ENCODE measurements at places on chromosomes 16 and 17.

DNA sequence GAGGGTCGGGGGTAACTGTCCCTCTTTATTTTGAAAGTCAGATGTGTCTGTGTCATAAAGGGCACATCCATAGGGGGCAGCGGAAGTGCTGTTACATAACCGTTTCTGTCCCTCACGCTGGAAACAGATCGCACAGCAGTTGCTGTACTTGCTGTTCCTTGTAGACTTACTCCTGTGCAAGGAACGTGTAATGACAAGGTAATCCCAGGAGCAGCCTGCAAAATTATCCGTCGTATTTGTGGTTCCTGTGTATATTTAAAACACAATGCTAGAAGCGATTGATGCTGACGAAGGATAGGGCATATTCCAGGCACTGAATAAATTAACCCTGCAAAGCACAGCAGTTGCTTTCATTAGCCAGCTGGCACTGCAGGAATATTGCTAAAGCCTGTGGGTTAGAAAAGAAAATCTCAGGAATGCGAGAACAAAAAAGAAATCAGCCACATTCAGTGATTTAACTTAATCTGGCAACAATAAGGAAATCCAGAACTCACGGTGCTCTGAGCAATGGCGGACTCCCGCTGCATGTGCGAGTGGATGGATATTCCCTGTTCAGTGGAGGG lies 76.2 kb downstream of the SPECC1 start:
- DNase-seq: no peak

GRCh38 chr16:9378876-9379275 lies 287.4 kb downstream of the HAPSTR1 start:
- DNase-seq: no peak

GRCh38 chr17:50785946-50786570 lies 18.7 kb upstream of the ANKRD40CL start:
- DNase-seq: no peak

GRCh38 chr16:83711069-83711468 lies 96.7 kb upstream of the HSBP1 start:
- DNase-seq: no peak

- no peak for DNase-seq
Observed at GRCh38 chr16:14378689-14379467, 251.2 kb downstream of the PARN start.

DNA sequence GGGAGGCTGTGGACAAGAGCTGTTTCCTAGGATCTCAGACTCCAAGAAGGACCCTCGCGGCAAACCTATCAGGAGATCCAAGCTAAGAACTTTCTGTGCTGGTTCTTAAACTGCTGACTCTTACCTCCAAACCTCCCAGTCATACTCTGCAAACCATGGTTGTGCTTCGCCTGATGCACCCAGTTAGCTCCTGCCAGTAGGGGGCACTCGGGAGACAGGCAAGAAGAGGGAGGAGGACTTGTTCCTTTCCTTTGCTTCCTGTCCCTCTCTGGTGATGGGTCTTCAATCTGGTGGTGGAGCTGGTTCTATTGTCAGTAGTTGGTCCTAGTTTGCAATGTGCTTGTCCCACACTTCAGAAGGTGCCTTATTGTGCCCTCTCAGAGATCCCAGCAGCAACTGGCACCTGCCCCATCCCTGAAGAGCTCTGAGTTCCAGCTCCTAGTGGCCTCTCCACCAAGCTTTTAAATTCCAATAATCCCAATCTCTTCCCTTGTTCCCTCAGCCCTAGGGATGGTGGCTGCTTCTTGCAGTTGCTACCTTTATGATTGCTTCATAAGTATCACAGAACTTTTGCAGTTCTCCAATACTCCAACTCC lies 113.5 kb upstream of the RPL38 start:
- DNase-seq: peak; percentile 9

DNA sequence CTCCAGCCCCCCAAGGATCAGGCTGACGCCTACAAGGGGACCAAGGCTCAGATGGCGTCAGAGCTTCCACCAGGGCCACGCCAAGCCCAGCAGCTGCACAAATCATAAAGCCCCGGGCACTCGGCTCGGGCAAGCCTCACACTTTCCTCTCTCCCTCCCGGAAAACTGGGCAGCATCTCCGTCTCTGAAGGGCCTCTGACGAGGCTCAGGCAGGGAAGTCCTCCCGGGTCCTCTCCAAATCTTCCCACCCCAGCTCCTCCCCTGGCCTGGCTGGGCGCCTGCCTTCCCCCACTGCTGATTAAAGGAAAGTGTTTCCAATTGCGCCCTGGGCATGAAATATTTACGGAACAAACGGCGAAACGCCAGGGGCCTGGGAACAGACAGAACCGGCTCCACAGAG lies 38.5 kb downstream of the PIEZO1 start:
- DNase-seq: no peak

GRCh38 chr17:78746263-78746948 lies 35.7 kb downstream of the CYTH1 start:
- DNase-seq: no peak

DNA sequence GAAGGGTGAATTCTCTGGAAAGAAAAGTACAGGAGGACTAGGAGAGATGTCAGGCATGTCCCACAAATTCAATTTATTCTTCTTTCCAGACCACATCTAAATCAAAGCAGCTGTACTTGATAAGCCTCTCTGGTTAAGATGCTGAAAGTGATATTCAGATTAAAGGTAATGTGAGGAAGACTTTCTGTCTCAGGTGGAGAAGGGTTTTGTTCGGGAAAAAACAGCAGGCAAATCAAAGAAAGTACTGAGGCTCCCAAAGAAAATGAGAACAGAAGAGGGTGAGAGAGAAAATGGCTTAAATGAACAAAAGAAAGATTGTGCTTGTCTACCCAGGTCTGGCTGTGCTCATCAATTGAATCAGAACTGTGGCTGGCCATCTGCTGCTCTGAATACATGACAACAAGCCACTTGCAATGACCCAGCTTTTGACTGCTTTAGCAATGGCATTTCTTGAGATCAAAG lies 55.6 kb downstream of the MMD start:
- no peak for DNase-seq

DNA sequence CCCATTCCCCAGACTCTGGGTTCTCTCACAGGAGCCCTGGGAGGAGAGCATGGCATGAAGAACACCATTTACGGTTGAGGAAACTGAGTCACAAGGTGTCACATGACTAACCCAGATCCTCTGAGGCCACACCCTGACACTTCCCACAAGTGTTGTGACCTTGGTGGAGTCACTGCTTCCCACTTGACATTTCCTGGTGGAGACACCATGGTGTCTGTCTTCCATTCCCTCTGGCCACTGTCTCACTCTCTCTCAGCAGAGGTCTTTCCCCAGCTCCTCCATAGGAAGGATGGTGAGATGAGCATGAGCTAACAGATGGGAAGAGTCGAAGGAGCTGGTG lies 116.2 kb downstream of the GNAO1 start:
- DNase-seq: no peak

DNA sequence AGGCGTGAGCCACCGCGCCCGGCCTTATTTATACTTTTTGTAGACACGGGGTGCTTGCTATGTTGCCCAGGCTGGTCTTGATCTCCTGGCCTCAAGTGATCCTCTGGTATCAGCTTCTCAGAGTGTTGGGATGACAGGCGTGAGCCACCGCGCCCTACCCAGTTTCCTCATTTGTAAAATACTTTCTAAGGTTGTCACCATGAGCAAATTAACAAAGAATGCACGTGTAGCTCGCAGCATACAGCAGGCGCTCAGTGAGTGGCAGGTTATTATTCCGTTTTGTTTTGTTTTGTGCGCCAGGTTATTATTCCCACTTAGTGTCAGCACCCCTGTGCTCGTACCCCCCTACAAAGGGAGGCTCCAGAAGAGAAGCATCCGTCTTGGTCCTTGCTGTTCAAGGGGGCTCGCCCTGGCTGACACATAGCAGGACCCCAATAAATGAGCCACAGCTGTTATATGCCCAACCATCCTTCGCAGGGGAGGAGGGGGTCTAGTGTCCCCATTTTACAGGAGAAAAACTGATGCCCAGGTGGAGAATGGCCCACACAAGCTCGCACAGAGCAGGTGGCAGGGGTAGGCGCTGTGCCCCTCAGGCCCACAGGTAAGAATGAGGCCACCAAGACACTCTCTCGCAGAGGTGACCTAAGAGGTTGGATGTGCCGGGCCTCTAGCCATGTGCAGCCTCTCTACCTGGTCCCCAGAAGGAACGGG lies 686 bp upstream of the MIEF2 start:
- no peak for DNase-seq

DNA sequence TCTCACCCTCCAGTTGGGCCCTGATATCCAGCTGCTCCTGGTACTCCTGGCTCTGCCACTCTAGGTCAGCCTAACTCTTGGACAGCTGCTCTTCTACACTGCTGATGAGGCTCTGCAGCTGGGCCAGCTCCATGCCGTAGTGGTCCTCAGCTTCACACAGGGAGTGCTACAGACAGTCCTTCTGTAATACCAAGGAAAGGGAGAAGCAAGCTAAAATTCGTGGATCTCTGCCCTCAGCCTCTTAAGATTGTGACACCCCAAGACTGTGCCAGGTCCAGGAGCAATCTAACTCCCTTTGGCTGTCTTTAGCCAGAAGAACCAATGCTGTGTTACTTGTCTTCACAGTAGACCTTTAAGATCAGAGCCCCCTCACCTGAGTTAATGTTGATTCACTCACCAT lies 7.7 kb upstream of the KRT38 start:
- no peak for DNase-seq

DNA sequence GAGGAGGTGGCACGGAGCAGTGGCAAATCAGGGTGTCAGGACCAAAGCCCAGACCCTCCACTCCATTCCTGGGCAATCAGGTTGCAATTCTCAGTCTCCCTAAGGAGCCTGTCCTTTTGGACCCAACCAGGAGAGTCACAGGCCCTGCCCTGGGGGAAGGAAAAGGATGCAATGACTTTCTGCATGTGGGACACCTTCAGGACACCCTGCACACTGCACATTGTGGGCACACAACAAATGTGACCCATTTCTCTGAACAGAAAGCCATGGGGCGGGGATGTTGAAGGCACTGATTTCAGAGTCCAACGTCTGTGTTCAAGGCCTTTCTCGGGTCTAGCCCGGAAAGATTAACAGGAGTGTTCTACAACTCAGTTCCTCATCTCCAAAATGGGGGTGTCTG lies 286.2 kb upstream of the FOXF1 start:
- no peak for DNase-seq

DNA sequence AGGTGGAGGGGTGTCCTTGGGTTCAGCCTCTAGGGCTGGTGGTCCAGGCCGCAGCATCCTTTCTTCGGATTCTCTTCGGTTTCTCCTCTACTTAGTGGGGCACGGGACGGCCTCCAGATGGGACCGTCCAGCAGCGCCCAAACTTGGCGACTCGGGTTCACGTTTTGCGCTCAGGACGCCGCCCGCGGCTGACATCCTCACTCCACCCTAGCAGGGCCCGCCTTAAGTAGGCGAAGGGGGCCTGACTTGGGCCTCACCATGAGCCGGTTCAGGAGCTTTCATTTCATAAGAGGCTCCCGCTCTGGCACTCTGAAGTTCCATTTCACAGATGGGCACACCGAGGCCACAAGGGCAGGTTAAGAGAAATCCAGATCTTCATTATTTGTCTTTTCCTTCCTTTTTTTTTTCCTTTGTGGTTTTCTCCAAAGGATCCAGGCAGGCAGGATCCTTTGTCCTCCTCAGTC lies 141.2 kb downstream of the SEC14L1 start:
- no peak for DNase-seq

GRCh38 chr16:1678500-1679098 lies 520 bp downstream of the JPT2 start:
- no peak for DNase-seq

DNA sequence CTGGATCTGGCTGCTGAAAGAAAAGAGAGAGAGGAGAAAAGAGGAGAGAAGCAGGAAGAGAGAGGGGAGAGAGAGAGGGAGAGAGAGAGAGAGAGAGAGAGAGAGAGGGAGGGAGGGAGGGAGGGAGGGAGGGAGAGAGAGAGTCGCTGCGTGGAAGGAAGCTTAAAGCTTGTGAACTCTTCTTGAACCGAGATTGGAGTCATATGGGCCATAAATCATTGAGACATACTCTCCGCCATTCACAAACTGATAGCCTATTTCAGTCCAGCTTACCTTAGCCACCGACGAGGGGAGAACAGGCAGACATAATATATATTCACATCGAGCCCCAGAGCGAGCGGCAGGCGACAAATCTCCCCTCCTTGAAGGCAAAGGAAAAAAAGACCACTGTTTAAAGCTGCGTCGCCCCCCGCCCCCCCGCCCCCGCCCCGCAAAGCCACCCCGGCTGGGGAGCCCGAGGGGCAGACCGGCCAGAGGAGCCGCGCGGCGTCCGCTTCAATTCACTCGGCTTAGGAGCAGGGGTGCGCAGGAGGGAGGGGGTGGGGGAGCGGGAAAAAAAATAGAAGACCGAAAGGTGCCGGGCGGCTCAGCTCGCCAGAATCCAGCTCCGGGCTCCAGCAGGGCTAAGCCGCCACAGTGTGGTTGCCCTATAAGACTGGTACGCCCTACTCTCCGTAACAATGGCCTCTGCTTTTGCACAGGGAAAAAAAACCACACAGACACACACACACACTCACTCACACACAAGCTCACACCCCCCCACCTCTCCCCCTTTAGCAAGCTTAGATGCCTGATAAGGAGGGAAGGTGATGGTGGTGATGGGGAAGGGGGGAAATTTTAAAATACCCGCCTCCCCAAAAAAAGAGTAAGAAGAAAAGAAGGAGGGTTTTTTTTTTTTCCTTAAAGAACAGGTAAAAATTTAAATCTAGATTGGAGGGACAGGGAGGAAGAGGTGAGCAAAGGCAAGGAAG lies 10.6 kb upstream of the HOXB2 start:
- DNase-seq: no peak

DNA sequence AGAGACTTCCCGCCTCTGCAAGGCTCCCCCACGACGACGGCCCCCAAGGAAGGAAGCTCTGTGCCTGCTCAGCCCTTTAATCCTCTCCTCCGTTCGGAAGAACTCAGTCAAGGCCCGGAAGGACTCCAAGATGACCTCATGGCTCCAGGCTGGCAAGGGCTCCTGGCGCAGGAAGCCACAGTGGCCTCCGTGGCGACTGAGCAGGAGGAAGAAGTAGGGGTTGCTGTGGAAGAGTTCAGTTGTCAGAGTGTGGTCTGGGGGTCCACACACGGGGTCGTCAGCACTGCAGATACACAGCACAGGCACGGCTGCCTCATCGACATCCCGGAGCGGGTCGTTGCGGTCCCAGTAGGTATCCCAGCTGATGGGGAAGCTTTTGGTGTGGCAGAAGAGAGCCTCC lies 4.2 kb downstream of the ABHD15 start:
- no peak for DNase-seq

GRCh38 chr16:23058576-23058975 lies 90.7 kb downstream of the USP31 start:
- DNase-seq: no peak

GRCh38 chr16:11716336-11716735 lies 26.3 kb downstream of the TXNDC11 start:
- DNase-seq: no peak

DNA sequence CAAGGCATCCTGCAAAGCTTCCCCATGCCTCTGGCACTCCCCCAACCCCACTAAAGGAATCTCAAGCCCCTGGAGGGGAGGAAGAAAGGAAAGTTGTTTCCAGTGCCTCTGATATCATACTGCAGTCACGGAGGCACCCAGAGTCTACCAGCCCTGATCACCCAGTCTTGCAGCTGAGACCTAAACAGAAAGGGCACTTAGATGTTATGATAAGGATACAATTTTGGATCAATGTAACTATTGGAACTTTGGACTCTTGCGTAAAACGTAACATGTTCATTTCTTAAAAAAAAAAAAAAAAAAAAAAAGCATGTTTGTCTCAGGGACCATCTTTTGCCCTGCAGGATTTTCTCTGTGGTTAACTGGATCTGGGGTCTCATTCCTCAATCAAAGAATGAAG lies 52.4 kb upstream of the COX10 start:
- no peak for DNase-seq

GRCh38 chr17:19867079-19867328 lies 732 bp downstream of the ULK2 start:
- DNase-seq: no peak

- no peak for DNase-seq
Observed at GRCh38 chr17:82440991-82441627, 9.4 kb downstream of the CYBC1 start.

GRCh38 chr17:82915010-82915756 lies 75.4 kb upstream of the ZNF750 start:
- no peak for DNase-seq
